DMS 273 treated with DMSO at 0.1 percent for 48 hours (cell line): ENCODE measurements at places on chromosomes 6 and 20.
A peak's percentile ranks its signal among the peaks of the same experiment; 100 is the strongest.

DNA sequence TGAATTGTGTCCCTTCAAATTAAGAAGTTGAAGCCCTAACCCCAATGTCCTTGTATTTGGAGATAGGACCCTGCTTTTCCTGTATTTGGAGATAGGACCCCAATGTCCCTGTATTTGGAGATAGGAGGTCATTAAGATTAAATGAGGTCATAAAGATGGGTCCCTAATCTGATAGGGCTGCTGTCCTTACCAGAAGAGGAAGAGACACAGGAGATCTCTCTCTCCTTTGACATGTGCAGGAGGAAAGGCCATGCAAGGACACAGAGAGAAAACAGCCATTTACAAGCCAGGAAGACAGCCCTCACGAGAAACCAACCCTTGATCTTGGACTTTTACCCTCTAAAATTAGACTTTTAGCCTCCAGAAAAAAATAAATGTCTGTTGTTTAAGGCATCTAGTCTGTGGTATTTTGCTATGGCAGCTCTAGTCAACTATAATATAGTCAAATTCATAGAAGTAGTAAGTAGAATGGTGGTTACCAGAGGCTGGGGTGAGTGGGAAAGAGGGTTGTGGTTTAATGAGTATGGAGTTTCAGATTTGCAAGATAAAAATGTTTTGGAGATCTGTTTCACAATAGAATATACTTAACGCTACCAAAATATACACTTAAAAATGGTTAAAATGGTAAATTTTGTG lies 59.3 kb downstream of the UBE3D start:
- DNase-seq, result no peak

GRCh38 chr6:108796875-108797274 lies 51.3 kb upstream of the ARMC2 start:
- no peak for DNase-seq

DNA sequence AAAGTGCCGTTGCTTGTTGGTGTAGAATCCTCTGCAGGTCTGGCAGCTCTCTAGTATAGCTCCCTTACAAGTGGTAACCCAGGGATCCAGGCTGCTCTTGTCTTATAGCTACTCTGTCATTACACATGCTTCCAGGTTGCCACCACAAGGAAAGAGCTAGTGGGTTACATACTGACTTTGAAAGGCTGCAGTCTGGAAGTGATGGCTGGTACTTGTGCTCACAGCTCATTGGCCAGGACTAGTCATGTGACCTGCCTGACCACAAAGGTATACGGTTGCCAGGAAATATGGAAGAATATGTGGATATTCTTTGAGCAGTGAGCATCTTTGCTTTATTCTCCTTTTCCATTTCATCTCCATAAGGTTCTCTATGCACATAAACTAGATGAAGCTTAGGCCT lies 46.0 kb downstream of the RREB1 start:
- DNase-seq, result no peak

DNA sequence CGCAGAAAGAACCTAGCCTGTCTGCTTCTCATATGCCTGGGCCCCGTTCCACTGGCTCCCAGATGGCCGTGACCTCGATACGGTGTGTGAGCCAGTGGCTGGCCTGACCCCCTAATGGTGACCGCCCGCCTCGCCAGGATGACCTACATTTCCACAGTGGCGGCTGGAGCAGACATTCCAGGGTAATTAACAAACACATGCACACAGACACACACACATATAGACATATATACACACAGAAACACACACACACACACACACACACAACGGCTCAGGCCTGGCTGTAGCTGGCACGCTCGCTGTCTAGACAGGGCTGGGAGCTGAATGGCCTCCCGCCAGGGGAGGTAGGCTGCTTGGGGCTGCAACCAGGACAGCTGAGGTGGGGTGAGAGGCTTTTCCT lies 227.1 kb downstream of the ANKRD60 start:
- DNase-seq, result no peak

DNA sequence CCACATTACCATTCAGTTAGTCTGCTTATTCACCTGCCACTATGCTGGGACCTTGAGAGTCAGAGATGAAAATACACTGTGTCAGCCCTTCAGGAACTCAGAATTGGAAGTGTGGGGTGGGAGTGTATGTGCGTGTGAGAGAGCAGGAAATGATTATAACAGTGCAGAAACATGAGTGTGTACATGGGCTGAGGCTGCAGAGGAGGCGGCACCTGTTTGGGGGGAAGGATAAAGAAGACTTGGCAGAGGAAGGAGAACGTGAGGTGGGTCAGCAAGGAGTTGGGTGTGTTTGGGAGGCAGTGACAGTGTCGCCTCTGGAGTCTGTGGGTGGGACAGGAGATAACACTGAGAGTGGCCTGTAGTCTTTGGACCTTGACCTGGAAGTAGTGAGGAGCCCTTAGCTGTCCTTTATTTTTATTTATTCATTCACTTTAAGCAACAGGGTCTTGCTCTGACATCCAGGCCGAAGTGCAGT lies 3.1 kb downstream of the CHMP4B start:
- no peak for DNase-seq

DNA sequence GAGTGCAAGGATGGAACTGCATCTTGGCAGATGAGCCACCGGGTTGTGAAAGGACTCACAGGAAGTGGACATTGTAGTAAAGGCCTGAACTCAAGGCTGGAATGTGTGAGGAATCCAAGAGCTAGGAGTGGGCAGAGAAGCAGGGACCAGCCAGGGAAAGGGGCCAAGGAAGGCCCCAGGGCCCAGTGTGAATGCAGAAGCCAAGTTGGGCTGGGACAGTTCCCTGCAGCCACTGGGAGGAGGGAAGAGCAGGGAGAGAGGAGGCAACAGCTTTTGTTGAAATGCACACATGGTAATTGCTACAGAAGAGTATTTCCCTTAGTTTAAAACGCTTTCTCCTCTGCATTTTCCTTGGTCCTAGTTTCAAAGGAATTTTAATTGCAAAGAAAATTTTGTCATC lies 34.6 kb downstream of the CDH22 start:
- DNase-seq, result no peak

- DNase-seq, result no peak
Measured at GRCh38 chr20:10696650-10697049, 22.9 kb upstream of the JAG1 start.

DNA sequence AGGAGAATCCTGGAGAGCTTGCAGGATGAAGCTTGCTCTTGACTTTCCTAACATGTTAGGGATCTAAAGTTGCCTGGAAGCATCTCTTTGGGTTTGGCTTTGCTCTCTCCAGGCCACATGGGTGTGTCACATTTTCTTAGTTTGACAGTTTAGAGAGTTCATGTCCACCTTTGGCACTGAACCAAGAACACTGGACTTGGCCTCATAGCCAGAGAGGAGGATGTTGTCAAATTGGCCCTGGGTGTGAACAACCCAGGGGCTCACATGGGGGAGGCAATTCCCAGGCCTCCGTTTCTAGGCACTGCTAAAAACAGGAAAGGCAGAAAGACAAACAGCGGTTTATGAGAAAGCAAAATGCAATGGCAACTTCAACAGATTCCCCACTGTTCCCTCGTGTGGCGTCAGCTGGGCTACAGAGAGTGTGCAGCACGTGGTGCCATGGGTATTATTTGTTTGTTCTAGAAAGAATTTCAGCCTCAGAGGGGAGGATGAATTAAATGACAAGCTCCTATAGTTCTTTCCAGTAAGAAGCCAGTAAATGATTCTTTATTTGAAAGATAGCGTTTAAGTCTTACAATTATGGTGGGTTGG lies 93.9 kb downstream of the CLIC5 start:
- DNase-seq, result no peak

DNA sequence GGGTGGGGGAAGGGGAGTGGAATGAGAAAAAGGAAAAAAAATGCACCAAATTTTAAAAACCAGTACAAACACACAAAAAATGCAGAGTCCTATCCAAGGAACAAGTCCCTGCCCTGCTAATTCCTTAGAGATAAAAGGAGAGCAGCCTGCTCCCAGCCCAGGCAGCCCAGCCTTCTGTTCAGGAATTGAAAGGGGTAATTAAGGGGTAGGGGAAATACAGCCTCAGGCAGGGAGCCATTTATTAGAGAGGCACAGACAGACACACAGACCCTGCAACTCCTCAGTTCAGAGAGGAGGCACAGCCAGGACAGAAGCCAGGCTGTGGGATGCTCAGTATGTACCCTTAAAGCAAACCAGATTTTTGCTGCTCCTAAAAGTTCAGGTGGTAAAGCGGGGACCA lies 137.2 kb downstream of the EYA2 start:
- no peak for DNase-seq

DNA sequence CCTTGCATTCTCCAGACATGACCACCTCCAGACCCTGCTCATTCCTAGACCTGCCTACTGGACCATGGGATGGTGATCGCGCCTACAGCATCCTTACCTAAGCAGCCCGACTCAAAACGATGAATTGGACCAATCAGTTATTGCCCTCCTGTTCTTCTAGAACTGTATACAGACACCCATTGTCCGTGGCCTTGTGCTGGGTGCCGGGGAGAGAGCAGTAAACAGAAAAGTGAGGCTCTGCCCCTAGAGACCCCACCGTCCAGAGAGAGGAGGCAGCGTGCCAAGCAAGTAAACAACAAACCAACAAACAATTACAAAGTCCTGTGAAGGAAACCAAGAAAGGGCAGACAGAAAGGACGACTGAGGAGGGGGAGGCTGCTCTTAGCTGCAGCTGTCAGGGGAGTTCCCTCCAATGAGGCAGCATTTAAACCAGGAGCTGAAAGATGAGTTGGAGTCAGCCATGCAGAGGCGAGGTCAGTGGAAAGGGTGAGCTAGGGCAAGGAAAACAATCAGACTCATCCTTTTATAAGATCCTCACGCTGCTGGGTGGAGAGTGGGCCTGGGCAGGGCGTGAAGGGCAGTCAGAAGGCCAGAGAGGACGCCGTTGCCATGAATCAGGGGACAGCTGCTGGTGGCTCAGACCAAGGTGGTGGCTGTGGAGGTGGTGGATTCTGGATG lies 37.6 kb upstream of the BLCAP start:
- DNase-seq, result no peak

DNA sequence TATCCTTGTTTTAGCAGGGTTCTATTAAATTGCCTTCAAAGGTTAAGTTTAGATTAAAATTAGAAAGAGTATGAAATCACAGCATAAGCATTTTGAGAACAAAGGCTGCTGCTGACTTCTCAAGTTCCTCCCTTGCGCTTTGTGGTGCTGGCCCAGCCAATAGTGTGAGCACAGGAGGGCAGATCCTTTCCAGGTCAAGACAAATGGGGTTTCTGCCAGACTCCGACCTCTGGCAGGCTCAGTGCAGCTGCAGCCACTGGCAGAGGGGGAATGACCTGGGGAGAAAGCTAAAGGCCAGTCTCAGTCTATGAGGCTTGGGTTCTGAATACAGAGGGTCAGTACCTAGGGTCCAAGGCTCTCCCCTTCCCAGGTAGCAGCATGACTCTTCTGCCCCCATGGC lies 27.0 kb downstream of the CLIC5 start:
- DNase-seq, result no peak

- no peak for DNase-seq
Measured at GRCh38 chr20:51029556-51029955, 6.6 kb upstream of the KCNG1 start.

GRCh38 chr6:106844930-106845329 lies 129.6 kb downstream of the CD24 start:
- no peak for DNase-seq

DNA sequence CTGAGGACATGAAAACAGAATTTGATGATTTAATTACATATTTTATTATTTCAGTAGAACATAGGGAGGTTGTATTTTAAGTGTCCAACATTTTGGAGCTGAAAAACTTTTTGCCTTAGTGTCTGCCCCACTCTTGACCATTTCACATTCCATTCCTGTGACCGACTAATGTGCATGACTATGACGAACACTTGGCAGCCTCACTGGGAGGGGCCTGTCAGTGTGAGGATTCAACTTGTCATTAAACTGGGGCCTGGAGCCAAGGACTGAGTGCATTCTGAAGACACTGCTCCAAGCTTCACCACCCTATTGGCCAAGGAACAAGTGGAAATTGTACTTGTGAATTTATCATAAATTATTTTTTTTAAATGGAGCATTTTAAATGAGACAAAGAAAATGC lies 661.3 kb downstream of the BCKDHB start:
- no peak for DNase-seq

DNA sequence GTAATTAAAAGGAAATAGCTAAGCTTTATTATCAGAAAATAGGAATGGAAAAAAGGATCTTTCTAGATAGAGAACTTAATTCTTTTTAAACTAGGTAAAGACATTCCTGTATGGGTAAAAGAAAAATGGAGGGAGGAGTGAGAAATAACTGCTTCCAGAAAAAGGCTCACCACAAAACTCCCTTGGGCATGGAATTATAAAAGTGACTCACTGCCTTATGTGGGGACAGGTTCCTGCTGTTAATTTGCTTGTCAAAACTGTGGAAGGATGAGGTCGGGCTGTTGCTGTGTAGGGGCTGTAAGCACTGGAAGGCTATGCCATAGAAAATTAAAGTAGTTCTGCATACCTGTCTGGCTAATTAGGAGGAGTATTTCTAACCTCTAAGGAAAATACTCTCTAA lies 158.7 kb downstream of the UBE3D start:
- DNase-seq, result no peak

DNA sequence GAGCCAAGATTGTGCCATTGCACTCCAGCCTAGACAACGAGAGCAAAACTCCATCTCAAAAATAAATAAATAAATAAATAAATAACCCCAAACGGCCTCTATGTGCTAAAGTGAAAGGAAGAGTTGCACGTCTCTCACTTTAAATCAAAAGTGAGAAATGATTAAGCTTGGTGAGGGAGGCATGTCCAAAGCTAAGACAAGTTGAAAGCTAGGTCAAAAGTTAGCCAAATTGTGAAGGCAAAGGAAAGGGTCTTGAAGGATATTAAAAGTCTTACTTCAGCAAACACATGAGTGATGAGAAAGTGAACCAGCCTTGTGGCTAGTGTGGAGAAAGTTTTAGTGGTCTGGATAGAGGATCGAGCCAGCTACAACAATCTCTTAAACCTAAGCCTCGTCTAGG lies 14.3 kb downstream of the ZBP1 start:
- no peak for DNase-seq

- peak; percentile 36 for DNase-seq
Measured at GRCh38 chr20:44089987-44090674, 96.9 kb downstream of the JPH2 start.

- DNase-seq, result no peak
Measured at GRCh38 chr6:42724825-42725224, 2.4 kb upstream of the PRPH2 start.

GRCh38 chr20:48231253-48231930 lies 446.1 kb upstream of the SULF2 start:
- DNase-seq, result no peak

DNA sequence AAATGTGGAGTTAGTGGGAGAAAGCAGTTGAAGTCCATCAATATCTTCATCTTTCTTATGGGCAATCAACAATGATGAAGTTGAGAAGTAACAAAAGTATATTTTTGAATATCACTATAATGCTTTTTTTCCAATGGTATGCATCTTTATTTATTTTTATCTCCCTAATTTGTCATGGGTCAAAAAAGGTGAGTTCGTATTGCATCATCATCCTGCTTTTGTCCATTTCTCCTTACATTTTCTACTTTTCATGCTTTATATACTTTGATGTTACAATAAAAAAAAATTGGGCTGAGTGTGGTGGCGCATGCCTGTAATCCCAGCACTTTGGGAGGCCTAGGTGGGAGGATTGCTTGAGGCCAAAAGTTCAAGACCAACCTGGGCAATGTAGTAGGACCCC lies 101.2 kb upstream of the STXBP5 start:
- no peak for DNase-seq
